ENCODE measurements at places on chromosomes 12 and 14.

DNA sequence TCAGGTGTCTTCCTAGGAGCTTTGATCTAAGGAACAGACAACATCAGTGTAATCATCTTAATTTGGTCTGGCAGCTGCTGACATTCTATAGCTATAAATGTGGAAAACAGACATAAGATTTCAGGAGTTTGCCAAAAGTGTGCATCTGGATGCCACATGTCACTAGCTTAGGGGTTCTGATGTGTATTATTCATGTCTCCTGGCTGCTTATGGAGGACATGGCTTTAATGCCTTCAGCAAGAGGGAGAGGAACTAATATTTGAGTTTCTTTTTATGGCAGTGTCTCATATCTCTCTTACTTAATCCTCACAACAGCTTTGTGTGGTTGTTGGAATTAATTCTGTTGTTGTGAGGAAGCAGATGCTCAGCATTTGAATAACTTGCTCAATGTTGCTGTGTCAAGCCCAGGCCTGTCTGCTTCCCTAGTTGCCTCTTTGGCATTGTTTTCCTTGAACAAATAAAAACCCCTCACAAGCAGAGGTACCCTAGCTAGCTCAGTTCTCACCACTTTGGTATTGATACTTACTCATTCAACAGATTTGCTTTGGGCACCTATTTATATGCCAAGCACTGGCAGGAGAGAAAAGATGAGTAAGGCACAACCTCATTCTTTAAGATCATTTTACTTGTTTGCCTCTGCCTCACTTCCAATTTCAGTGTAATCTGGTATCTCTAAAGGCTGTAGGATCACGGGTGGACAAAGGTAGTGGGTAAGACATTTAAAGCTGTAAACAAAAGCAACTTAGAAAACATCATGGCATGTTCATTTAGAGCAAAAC lies 39.8 kb upstream of the EID3 start:
- DNase-seq = no peak

GRCh38 chr14:30921305-30921704 lies 46.9 kb downstream of the COCH start:
- no peak for DNase-seq

- DNase-seq = no peak
These were observed 27.9 kb downstream of the IRF2BPL start for GRCh38 chr14:77000340-77001270.

GRCh38 chr12:121048442-121048841 lies 9.4 kb upstream of the OASL start:
- DNase-seq = no peak

DNA sequence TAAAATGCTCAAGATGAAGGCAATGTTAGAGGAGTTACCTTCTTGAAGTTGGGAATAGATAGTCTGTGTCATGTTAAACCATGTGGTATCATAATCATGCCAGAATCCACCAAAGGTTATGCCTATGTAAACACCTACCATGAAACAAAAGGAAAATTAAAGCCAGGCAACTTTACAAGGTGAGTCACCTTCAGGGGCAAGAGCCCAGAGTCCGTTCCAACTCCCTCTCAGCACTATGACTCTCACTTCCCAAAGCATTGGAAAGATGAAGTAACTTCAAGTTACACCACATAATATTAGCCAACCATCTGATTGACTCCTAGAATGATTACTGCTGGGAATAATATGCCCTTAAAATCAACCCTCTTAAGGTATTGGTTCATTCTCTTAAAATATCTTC lies 38.5 kb downstream of the CATSPERB start:
- no peak for DNase-seq

GRCh38 chr12:5912011-5912410 lies 33.0 kb downstream of the ANO2 start:
- DNase-seq = no peak

DNA sequence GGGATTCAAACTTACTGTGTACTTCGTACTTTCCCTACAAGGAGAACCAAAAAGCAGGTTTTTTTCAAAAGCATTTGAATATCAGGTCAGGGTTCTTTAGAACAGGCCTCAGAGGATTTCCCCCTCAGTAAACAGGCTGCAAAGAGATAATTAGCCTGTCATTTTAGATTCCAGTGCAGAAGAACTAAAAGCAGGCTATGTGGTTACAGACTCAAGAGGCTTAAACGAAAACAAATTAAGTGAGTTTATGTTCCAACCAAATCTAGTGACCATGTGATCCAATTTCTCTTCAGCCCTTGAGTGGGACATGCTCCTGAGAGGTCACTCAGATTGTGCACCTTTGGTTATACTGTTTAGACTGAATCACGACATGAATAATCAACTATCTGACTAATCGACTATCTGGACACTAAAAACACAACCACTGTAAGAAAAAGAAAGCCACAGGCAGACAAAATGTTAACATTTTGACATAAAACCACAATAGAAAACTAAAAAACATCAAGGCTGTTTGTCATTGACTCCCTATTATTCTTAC lies 4.5 kb downstream of the TMED8 start:
- DNase-seq = no peak

GRCh38 chr14:64202716-64203115 lies 91.5 kb downstream of the ESR2 start:
- no peak for DNase-seq

DNA sequence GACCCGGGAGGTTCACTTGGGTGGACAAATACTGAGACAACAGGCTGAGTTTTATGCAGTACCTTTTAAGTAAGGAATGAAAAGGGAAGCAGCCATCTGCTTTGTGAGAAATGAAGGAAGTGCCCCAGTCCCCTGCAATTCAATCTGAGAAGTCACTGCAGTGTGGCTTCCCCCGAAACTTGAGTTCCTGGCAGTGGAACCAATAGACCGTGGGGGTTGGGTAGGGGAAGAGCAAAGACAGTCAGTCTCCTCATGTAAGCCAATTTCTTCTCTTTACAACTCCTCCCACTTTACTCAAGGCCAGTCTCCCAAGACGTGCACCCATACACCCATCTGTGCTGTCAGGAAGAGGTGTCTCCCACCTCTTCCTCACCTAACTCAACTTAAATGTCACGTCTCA lies 206.5 kb downstream of the BCAT1 start:
- no peak for DNase-seq

GRCh38 chr14:83905157-83905556 lies 1624.8 kb upstream of the FLRT2 start:
- no peak for DNase-seq

DNA sequence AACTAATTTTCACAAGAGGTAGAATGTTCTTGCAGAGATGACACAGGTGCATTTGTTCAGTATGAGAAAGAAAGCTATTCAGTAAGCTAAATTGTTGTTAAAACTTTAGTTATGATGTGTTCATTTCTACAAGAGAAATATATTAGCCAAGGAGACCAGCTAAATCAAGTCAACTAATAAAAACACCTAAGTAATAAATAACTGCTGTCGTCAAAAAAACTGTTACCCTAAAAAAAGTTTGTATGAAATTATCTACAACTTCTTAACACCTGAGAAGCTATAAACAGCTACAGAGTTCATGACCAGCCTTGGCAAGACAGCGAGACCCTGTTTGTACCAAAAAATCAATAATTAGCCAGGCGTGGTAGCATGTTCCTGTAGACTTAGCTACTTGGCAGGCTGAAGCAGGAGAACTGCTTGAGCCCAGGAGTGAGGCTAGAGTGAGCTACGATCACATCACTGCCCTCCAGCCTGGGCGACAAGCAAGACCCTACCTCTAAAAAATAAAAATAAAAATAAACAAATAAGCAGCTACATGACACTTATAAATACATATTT lies 67.6 kb upstream of the AP4S1 start:
- no peak for DNase-seq

DNA sequence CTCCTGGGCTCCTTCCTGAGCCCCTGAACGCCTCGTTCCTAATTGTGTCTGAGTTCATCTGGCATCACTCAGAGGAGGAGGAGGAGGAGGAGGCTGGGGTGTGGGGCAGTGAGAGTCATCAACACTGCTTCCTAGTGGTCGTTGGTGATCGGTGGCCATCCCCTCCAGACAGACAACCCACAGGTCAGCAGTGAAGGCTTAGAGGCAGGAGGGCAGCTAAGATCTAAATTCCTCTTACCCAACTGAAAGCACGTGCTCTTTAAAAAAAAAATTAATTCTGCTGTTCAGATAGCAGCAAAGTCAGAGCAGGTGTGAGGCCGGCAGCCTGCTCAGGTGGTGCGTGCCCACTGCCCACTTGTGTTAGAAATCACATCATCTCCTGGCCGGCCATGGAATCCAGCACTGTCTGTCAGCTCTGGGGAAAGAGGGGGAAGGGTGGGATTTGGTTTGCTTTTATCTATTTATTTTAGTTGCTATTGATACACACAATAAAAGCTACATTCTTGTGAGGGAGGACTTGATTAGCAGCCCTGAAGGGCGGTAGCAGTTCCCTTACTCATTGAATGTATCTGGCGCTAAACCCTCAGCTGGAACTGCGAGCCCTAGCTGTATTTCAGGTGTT lies 46.6 kb downstream of the PPP2R5C start:
- DNase-seq = no peak

- DNase-seq = no peak
These were observed 898.4 kb downstream of the SLC16A7 start for GRCh38 chr12:60494244-60494643.

GRCh38 chr12:34297126-34297789 lies 275.0 kb downstream of the ALG10 start:
- peak; percentile 14 for DNase-seq

DNA sequence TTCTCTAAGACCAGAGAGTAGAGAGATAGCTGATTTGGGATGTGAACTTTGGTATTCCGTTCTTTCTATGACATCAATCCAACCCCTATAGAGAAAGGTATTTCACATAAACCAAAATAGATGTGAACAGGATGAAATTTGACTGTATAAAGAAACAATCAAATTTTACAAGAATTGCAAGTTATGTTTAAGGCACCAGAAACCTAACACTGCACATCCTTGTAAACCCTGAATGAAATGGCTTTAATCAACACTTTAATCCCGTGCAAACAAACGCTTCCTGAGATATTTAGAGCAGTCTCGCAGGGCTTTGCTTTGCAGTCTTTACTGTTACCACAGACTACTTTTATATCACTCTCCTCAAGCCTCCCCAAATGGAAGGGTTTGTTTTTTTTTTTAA lies 125.1 kb downstream of the APAF1 start:
- DNase-seq = no peak

DNA sequence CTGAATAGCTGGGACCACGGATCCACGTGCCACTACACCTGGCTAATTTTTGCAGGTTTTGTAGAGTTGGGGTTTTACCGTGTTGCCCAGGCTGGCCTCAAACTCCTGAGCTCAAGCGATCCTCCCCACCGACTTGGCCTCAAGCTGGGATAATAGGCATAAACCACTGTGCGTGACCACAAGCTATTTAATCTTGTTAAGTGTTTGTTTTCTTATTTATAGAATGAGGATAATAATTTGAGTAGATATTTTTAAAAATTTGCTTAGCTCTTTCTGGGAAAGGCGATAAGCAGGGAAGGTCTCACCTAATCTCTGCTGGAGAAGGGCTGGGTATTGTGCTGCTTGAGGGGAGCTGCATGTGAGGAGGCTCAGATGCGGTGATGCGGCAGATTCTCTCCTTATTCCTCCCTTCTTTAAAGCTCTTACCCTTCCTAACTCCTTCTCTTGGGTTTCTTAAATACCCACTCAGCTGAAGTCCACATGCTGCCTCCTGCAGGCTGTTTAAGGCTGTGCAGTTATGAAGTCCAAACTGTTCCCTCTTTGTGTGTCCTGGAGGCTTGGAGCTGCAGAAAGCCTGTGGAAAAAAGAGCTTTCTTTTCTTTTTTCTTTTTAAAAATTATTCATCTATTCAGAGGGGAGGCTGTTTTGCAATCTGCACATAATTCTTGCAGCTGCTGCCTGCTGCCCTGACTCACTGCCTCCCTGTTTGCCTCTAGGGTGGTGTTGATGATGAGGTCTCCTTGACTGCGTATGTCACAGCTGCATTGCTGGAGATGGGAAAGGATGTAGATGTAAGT lies 37.9 kb downstream of the A2ML1 start:
- peak; percentile 67 for DNase-seq

DNA sequence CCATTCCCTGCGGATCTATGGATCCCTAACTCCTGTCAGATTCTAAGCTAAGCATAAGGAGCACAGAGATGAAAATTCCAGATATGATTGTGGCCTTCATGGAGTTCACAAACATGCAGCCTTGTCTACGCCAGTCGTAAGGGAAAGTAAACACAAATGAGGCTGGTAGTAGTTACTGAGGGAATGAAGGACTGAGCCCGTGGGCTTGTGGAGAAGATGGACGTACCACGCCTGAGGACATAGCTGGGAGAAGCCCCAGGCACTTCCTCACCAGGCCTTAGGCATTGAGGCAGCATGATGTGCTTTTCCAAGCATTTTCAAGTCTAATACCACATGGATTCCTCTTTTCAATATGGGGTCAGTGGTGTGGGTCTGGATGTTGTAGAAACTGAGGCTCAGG lies 515.2 kb downstream of the BCL11B start:
- DNase-seq = no peak

GRCh38 chr14:60514741-60515491 lies 6.0 kb downstream of the SIX6 start:
- DNase-seq = no peak

DNA sequence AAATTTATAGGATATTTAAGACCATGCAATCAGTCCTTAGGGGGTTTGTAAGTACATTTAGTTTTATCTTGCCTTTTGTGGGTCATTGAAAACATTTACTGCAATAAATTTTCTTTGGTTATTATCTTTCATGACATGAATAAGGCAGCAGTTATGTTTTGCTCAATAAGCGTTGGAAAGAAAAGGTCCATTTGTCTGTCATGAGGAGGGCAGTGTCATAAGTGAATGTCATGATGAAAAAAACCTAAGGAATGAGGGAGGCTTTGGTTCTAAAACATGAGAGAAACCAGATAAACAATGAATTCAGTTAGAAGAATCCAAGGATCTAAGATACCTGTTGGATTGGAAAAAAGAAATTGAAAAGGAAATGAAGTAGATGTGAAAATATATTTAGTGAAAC lies 209.4 kb downstream of the NAV3 start:
- DNase-seq = no peak

All from activated effector memory CD4-positive, alpha-beta T cell treated with anti-CD3 and anti-CD28 coated beads, Interleukin-2, amount 50 U/mL, for 16 hours (primary cell).